Brain microvascular endothelial cell (primary cell): ENCODE measurements at places on chromosomes 4 and X.

DNA sequence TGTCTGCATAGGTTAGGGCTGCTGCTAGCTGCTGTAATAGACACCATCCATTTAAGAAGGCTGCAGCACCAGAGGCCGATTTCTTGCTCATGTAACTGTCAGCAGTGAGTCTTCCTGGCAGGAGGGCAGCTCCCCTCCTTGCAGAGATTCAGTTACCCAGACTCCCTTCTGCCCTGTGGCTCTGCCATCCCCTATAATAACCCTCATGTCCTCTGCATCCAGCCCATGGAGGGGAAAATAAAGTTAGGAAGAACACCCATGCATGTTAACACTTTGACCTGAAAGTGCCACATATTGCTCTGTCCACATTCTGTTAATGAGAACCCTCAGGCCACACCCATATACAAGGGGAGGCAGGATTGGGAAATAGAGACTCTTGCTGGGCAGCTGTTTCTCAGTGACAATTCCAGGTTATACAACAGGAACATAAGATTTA lies 5.4 kb downstream of the STBD1 start:
- no peak for DNase-seq

- DNase-seq = no peak
These were observed 114.3 kb downstream of the DCK start for GRCh38 chr4:71107726-71108125.

DNA sequence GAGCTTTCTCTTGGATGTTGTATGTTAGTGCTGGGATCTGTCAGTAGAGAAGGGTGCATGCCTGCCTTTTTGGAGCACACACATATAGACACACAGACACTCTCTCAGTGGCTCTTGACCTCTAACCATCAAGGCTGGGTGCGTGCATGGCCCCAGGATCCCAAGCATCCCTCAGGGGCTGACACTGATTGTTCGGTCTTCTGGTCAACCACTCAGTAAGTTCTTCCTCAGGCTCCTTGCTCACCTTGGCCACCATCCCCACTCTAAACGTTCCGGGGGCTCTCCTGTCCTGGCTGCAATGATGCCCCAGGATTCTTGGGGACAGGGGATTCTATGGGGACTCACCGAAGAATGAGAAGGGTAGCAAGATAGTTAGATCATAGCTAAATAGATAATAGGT lies 179.6 kb downstream of the SHOX start:
- no peak for DNase-seq

GRCh38 chr4:134470544-134470943 lies 269.0 kb upstream of the PABPC4L start:
- peak; percentile 18 for DNase-seq

- no peak for DNase-seq
These were observed 1060.8 kb downstream of the FAT4 start for GRCh38 chr4:126375462-126376054.

- no peak for DNase-seq
These were observed 2277.5 kb downstream of the ARAP2 start for GRCh38 chr4:33966808-33967207.

DNA sequence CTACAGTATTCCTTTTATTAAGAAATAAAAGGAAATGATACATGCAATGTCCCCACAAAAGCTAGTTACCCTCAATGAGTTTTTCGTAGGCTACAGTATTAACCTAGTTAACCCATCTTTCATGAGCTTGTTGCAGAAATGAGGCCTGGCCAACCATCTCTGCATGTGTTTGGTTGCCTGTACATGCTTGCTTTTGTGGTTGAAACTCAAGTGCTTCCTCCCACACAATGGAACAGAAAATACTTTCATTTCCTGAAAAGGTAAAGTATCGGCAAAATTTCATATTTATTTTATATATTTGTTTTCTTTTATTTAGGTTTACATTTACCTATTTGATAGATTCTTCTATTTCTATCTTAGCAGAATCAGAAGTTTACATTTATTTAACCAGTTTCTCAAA lies 214.6 kb upstream of the FAM241A start:
- no peak for DNase-seq

DNA sequence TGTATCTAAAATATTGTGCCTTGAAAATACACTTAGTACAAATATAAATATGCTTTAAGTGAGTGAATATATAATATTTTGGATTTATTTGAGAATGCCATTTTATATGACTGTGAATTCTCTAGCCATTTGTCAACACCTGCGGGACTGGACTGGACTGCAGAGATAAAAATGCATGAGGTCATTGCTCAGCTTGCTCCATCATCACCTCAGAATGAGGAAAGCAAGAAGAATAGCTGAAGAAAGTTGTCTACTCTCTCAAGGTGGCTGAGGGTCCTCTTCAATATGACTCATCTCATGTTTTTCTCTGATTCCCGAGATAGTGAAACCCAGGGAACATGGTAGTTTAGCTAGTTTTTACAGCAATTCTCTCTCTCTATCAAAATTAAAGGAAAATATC lies 732.5 kb upstream of the AGA start:
- no peak for DNase-seq

DNA sequence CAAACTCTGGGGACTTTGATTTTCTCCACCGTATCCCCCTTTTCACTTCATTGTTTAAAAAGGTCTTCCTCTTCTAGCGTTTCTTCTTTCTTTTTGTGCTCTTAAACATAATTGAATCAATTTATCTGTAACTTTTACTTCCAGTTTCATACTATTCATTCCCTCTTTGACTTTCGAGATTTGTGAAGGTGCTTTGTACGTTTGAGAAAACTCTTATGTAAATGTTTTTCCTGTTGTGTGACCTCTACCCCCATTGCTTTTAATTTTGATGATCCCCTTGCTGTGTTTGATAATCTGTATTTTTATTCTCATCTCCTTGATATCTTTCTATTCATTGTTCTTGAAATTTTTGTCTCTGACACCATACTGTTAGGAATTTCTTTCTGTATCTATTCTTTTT lies 4.8 kb downstream of the USP38 start:
- no peak for DNase-seq

- no peak for DNase-seq
These were observed 13.0 kb downstream of the SMARCA1 start for GRCh38 chrX:129510331-129510730.

DNA sequence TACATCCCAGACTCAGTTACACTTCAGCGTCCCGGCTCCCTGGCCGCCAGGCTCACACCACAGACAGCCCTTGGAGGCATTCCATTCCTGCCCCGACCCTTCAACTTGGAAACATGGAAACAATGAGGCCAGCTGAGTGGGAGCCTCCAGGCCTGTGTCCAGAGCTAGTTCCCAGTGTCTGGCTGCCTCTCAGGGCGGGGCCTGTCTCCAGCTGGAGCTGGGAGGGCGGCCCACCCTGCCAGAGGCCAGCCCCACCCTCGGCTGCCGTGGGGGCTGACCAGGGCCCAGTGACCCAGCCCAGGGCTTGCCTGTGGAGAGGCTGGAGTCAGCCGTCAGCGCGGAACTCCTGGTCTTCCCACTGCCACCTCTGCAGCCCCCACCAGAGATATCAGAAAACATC lies 37.4 kb upstream of the SPON2 start:
- DNase-seq = no peak

DNA sequence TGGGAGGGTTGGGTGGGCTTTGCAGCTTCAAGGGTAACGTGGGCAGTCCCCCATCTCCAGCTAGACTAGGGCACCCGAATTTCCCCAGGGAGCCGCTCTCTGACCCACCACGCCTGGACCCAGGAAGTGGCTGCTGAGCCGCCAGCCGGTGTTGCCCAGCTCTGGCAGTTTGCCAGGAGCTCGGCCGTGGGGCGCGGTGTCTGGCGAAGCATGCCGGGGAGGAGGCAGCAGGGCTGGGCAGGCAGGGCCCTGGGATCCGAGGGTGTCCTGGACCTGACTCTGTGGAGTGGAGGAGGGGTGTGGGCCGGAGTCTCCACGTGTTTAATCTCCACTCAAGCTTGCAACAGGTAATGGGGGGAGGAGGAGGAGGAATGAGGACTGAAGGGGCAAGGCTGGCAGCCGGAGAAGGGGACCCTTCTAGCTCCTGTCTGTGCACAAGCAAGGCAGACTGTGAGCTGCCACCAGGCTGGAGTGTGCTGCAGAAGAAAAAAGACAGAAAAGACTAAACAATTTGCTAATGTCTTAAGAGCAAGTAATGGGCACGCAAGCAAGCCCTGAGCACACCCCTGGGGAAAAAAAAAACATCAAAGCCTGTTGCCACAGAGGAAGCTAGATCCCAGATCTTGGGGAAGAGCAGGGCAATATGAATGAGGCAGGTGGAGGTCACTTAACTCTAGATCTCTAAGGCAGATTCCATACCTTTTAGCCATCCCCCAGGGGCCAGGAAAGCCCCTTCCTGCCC lies 2.4 kb downstream of the LONRF3 start:
- no peak for DNase-seq

DNA sequence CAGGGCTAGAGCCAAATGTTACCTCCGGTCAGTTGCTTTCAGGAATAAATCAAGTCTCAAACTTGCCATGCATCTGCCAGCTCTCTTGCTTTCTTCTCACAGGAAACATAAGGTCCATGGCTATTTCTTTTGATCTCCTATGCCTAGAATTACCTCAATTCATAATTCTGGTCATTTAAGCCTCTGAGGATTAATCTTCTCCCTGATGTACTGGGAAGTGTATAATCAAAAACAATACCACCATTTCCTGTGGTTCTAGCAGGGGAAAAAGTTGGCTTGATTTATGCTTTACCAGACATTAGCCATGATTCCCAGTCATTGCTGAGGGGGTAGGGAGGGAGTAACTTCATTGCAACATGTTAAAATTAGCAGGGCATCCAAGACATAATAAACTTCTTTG lies 268.7 kb upstream of the EMCN start:
- no peak for DNase-seq

- no peak for DNase-seq
These were observed 45.3 kb upstream of the DDX3X start for GRCh38 chrX:41288641-41289040.

DNA sequence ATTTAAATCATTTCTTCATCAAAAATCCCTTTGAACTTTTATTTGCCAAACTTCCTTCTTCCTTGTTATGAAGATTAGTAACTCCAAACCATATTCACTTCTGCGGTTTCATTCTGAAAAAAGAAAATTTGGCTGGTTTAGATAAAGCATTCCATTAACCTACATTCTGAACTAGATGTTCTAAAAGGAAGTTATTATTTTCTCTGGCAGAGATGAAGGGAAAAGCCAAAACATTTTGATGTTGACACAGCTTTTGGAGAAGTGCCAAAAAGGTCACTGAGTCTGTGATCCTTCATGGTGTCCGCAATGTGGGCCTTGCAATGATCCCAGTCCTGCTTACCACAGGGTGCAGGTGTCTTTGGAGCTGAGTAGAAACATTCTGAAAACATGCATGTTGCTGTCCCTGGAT lies 36.0 kb downstream of the CXCL8 start:
- peak; percentile 85 for DNase-seq

GRCh38 chr4:140239311-140239710 lies 85.3 kb upstream of the MAML3 start:
- DNase-seq = no peak

GRCh38 chr4:61614231-61614630 lies 414.1 kb downstream of the ADGRL3 start:
- DNase-seq = no peak

DNA sequence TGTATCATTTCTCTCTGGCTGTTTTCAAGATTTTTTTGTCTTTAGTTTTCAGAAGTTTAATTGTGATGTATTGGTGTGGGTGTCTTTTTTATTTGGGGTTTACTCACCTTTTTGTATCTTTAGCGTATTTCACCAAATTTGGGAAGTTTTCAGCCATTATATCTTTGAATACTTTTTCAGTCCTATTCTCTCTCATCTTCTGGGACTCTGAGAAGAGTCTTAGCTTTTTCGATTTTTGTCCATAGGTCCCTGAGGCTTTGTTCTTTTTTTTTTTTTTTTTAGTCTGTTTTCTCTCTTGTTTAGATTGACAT lies 23.8 kb downstream of the KDM6A start:
- DNase-seq = no peak

DNA sequence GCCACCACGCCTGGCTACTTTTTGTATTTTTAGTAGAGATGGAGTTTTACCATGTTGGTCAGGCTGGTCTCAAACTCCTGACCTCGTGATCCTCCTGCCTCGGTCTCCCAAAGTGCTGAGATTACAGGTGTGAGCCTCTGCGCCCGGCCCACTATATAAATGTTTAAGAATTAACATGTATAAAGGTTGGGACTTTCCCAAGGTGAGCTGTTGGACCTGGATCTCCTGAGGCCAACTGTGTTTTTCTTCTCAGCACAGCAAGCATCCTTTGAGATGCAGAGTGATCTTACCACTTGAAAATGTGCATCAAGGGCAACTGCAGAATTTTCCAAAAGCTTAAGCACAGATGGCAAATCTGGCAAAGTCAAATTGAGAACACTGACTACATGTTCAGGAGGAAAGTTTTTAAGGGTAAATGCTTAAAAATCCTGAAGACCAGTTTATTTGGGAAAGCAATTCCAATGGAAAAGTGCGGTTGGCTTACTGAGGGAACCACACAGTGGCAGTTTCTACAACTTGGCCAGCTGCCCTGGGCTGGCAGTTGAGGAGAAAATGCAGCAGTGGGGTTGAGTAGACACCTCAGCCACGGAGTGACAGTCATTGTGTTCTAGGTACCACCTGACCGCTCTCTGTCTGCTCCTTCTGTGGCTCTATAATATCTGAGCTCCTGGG lies 168.9 kb downstream of the CBR4 start:
- DNase-seq = no peak

DNA sequence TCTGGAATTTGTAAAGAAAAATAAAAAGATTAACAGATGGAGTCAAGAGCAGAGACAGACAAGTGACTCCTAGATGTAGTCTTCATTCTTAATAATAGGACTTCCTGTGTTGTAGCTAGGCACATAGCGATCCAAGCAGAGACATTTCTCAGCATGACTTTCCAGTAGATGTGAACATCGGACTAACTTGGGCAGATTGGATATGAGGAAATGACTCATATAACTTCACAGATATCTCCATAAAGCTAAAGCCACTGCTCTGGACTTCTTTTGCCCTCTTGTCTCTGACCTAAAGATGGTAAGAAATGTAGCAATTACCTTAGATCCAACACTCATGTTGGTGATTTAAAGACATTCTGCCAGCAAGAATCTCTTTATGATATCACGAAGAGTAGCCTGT lies 131.7 kb downstream of the EPHA5 start:
- peak; percentile 82 for DNase-seq

GRCh38 chr4:156347412-156348075 lies 393.9 kb upstream of the CTSO start:
- peak; percentile 52 for DNase-seq

- DNase-seq = no peak
These were observed 17.6 kb downstream of the OFD1 start for GRCh38 chrX:13752141-13752540.

GRCh38 chr4:132956962-132957361 lies 192.1 kb upstream of the PCDH10 start:
- no peak for DNase-seq

GRCh38 chr4:125280892-125281403 lies 33.8 kb upstream of the FAT4 start:
- DNase-seq = no peak

DNA sequence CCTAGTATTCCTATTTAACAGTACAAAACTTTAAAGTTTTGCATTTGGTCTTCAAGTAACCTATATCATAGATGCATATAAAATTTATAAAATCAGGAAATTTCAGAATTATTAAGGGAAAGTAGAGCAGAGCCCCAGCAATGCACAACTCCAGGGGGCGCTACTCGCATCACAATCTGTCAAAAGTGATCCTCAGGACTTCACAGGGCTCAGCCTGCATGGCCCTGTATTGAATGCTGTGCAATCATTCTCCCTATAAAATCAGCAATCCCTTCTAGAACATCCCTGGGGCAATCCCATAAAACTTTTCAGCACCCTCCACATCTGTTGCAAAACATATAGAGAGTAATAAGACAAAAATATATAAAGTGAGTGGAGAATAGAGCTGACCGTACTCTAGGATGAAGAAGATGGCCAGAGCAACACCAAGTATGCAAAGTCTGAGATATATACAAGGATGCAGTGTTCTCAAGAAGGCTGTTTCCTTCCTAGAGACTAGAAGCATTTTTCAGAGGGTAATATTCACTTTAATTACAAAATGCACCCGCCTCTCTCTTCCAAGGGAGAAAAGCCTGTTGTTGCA lies 12.5 kb upstream of the PPARGC1A start:
- DNase-seq = no peak
